NCI-H146 (cell line): ENCODE measurements at places on chromosomes 13 and 19.

DNA sequence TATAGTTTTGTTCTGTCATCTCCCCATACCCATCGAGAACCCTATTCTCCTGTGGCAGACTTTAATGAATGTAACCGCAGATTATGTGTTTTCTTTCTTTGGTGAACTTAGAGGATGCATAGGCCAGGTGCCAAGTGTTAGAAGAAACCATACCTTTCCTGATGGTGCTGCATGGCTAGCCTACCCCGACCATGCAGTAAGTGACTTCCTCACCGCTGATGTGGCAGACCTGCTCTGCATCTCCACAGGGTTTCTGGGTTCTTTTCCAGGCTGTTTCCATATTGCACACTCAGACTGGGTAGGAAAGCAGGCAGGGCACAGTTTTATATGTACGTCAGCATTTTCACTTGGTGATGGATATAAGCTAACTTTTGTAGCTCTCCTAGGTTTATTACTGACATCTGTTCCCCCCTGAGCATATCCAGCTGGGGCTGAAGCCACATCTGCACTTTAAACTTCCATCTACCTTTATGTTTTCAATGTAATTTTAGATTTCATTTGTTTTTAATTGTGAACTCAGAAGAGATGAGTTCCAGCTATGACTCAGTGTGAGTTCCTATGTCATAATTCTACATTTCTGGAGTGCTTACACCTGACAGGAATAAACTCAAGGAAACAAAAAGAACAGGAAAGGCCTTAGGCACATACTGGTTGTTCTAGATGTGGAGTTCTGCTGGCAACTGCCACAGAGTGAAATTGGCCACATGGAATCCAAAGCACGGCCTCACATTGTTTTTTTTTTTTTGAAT, 42.3 kb downstream of the LRCH1 start:
- no peak for DNase-seq

DNA sequence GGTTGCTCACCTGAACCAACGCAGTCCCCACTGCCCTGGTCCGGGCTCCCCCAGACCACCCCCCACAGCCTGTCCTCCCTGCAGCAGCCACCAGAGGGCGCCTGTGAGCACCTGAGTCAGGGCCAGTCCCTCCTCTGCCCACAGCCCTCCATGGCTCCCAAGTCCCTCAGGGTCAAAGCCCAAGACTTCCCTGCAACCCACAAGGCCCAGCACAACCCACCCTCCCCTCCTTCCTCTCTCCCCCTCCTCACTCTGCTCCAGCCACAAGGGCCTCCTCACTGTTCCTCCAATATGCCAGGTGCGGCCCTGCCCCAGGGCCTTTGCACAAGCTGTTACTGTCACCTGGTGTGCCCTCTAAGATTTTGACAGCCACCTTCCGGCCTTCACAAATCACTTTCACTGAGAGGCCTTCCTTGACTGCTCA, 10.9 kb downstream of the GNA15 start:
- DNase-seq, result no peak

- DNase-seq, result no peak
Observed at GRCh38 chr19:41016488-41017071, 25.5 kb downstream of the CYP2B6 start.

DNA sequence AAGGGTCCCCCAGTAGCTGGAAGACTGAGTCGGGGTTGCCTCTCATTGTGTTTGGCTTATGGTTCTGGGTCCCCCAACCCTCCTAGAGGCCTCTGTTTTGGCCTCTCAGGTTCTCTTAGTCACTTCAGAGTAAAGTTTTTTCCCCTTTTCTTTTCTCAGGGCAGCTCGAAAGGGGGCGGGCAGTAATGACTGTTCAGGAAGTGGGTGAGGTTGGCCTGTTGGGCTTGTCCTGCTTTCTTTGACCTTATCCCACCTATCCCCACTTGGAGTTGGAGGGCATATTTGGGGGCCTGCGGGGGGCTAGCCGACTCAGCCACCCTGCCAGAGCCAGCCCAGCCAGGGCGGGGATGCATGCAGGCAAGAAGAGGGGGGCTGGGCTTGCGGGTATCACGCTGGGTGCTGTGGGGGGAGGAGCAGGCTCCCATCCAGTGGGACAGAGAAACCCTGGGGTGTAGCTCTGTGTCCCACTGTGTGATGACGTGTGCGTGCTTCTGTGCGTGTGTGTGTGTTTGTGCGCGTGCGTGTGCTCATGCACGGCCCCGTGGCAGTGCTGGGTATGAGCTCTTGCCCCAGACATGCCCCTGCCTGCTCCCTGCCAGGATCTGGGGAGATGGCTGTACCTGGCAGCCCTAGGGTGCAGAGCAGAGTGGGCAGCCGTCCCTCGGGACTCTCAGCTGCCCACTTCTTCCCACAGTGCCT, 1.4 kb downstream of the CIC start:
- DNase-seq, result no peak

DNA sequence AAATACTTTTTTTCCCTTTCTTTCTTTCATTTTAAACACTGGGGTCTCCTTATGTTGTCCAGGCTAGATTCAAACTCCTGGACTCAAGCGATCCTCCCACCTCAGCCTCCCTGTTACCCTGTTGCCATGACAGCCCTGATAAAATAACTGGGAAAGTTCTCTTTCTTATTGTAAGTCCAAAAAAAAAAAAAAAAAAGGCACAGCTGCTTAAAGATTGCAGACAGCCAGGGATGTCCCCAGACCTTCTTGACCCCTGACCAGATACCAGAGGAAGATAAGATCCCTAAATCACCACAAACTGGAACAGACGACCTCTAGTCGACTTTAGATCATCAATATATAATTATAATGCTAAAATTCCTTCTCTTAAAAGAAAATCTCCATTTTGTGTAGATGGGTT, 1.1 kb upstream of the MVB12A start:
- DNase-seq, result no peak

GRCh38 chr19:16506961-16507360, 10.8 kb downstream of the C19orf44 start:
- DNase-seq, result no peak

- DNase-seq, result no peak
Observed at GRCh38 chr19:478236-478903, 17.5 kb upstream of the SHC2 start.

DNA sequence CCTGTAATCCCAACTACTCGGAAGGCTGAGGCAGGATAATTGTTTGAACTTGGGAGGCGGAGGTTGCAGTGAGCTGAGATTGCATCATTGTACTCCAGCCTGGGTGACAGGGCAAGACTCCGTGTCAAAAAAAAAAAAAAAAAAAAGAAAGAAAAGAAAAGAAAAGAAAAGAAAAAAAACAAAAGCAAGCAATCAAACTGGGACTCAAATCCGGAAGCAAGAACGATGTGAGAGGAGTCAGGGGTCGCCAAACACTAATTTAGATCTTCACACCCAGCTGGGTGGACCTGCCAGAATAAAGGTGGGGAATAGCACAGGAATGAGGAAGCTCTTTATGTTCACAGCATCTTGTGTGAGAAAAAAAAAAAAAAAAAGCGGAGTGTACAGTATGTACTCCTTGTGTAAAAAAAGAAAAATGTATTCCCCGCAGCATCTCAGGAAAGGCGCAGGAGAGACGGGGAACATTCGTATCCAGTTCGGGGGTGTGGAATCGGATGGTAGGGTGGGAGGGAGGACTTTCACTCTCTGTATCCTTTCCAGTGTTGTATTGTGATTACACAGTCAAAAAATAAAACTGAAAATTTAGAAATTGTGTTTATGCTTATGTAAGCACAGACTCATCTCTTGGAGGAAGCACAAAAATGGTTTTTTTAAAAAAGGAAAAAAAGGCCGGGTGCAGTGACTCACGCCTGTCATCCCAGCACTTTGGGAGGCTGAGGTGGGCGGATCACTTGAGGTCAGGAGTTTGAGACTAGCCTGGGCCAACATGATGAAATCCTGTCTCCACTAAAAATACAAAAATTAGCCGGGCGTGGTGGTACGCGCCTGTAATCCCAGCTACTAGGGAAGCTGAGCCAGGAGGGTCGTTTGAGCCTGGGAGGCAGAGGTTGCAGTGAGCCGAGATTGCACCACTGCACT, 7.6 kb downstream of the DNAJB1 start:
- DNase-seq, result no peak

DNA sequence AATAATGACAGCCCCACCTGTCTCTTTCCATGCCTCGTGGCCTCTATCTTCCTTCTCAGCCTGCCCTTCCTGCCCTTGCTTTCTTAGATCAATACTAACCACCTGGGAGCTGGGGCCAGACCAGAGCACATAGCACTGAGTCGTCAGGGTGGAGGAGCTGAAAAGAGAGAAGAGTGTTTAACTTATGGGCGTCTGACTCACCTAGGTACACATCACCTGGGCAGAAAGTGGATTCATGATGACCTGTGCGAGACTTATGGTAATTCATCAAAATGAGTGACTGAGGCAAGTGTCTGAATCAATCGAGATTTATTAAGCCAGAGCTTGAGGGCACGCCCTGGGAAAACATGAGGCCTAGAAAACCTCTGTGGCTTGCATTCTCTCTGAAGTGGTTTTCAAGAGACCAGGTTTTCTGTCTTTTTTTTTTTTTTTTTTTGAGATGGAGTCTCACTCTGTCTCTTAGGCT, 19.2 kb downstream of the CEACAM6 start:
- DNase-seq, result peak; percentile 84

GRCh38 chr13:36710396-36710795, 36.6 kb downstream of the SERTM1 start:
- DNase-seq, result no peak

DNA sequence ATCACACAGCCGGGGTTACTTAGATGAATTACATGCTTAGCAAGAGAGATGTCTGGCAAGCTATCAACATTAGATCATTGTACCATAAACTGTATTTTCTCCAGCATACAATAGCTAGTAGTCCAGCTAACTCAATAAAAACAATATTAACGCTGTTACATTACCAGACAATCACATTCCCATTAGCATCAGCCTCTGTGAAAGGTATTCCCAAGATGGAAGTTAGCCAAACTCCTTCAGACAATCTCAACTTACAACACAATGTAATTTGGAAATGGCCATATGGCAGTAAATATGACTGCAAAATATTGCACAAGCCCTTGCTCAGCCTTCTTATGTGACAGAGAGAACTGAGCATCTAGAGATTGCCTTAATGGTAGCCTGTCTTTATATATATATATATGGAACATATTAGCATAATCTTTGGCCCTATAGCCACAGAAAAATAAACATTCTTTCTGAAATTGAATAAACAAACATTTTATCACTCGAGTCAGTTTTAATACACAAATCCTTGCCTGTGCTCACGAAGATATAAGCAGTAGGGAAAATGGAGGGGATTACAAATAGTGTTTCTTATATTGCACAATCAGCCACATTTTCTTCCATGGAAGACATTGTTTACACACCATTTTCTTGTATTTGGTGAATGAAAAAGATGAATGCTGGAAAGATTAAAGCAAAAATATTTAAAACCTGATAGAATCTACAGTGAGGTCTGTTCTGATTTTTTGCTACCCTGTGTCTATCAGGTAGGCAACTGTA, 1060.5 kb downstream of the DIAPH3 start:
- no peak for DNase-seq

GRCh38 chr19:40802300-40803169, 3.5 kb downstream of the EGLN2 start:
- no peak for DNase-seq

DNA sequence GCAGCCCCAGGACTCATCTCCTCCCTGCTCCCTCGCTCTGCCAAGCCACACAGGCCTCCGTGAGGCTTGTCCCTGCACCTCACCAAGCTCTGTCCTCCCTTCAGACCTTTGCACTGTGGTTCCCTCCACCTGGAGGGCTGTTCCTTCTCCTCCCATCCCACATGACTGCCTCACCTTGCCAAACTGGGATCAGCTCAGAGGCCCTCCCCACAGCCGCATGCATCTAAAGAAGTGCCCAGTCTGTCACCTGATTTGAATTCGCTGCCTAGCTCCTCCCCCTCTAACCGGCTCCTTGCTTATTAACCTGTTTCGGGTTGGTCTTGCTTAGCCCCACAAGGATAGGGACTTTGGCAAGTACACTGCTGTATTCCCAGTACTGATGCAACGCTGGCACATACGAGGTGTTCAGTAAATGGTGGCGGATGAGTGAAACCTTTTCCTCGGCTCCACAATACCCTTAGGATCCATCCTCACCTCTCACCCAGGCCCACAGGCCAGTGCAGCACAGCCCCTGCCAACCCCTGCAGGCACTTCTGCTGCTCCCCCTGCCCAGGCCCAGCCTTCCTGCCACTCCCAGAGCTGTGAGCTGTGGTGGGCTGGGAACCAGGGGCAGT, 4.4 kb downstream of the AKT2 start:
- DNase-seq, result no peak

DNA sequence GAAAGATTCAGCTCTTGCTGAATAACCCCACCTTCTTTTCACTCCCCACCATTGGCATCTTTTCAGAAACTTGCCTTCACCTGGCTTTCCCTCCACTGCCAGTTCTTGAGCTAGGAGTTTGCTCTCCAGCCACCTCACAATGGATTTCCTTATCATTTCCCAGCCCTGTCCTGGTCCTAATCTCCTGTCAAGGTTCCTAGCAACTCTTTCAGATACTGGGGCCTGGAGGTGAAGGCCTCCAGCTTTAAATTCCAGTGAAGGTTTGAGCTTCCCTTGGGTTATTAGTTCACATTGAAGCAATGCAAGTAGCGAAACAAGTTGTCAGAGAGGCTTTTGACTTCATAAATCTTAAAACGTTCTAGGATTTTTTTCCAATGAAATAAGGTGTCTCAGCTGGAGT, 320.8 kb upstream of the MAB21L1 start:
- no peak for DNase-seq

- no peak for DNase-seq
Observed at GRCh38 chr13:31311921-31312320, 112.1 kb downstream of the B3GLCT start.

DNA sequence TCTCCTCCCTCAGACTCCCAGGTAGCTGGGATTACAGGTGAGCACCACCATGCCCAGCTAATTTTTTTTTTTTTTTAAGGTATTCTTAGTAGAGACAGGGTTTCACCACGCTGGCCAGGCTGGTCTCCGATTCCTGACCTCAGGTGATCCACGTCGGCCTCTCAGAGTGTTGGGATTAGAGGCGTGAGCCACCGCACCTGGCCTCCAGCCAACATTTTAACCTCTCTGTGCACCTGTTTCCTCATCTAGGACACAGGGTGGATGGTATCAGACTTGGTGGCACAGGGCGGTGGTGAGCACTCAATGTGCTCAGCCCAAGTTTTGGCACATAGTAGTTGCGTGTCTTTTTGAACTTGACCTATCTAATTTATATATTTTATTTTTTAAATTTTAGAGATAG, 12.5 kb downstream of the APBA3 start:
- no peak for DNase-seq

DNA sequence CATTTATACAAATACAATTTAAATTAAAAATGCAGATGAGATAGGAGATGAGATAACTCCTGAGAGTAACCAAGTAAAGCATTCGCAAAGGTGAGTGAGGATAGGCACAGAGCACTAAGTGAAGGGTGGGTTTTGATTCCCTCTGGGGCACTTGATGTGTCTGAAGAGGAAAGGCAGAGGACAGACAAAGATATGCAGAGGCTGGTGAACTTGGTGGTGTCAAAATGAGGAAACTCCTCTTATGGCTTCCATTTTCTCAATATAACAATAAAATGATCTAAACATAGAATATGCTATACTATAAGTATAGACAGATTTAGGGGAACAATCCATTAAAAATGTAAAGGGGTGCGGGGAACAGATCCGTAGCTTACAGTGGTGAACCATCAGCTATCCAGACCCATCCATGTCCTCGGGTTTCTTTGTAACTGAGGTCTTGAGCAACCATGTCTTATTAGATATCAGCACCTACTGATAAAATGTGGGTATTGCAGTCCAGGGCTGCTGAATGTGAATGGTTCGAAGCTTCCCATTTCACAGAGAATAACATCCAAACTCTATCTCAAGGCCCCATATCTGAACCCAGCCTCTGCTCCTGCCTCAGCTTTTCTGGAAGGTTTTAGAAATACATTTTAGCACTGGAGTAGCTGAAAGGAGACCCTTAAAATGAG, 73.9 kb upstream of the SLC10A2 start:
- peak; percentile 36 for DNase-seq

- no peak for DNase-seq
Observed at GRCh38 chr13:79812070-79812850, 331.3 kb downstream of the NDFIP2 start.
